ENCODE measurements at places on chromosomes 3 and 15.

GRCh38 chr3:58962040-58962651, 87.7 kb downstream of the CFAP20DC start:
- no peak for DNase-seq

- peak; percentile 25 for DNase-seq
Observed at GRCh38 chr3:13495921-13496723, 16.0 kb downstream of the HDAC11 start.

- DNase-seq, result no peak
Observed at GRCh38 chr15:48266024-48266689, 60.1 kb downstream of the SLC12A1 start.

- DNase-seq, result no peak
Observed at GRCh38 chr15:35330916-35331315, 215.0 kb downstream of the DPH6 start.

DNA sequence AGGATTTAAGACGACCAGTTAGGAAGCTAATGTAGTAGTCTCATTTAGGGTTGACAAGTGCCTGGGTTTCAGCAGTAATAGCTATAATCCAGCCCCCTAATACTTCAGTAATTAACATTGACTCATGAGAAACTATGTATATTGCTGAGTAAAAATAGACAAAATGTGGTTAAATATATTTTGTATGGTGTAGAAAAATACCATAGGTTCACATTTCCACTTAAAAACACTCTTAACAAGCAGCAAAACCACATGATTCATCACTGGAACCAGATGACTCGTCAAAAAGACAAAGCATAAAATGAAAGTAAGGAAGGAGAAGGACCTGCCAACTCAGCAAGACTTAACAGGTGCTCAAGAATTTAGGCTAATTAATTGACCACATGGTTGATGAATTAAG, 288.9 kb downstream of the EFHB start:
- DNase-seq, result no peak

GRCh38 chr3:187889601-187890404, 144.5 kb upstream of the BCL6 start:
- no peak for DNase-seq

DNA sequence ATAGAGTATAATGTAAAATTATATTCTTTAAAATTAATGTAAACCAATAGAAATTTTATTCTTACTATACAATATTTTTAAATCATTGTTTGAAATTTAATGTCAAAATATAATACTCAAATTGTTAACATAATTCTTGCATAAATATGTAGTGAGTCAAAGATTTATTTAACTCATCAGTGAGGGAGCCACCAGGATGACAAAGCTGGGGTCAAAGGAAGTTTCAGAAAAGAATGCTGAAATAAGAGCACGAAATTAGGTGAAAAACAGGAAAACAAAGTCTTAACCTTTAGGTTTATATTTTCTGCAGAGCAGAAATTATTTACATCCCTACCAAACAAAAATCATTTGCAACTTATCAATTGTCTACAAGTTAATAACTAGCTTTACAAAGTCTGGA, 74.1 kb downstream of the DIPK2A start:
- no peak for DNase-seq

GRCh38 chr15:73677146-73677607, 7.0 kb upstream of the CD276 start:
- DNase-seq, result peak; percentile 13

- DNase-seq, result no peak
Observed at GRCh38 chr3:13325892-13326443, 94.2 kb downstream of the NUP210 start.

GRCh38 chr3:141941093-141941492, 64.7 kb downstream of the ATP1B3 start:
- DNase-seq, result no peak

DNA sequence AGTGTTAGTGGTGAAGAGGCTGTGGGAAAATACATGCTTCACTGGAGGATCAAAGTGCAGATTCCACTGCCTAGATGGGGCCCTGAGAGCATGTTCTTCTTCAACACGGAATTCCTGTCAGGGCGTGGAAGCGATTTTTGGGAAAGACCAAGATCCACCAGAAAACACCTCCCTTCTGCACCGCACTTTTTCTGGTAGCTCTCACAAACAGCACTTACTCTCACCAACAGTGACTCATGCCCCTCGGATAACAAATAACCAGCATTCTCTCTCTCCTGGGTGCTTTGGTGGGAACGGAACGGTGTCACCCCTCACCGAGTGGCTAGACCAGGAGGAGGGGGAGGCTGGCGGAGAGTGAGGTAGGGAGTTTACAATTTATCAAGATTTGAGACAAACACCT, 40.1 kb downstream of the ADAMTSL3 start:
- no peak for DNase-seq

DNA sequence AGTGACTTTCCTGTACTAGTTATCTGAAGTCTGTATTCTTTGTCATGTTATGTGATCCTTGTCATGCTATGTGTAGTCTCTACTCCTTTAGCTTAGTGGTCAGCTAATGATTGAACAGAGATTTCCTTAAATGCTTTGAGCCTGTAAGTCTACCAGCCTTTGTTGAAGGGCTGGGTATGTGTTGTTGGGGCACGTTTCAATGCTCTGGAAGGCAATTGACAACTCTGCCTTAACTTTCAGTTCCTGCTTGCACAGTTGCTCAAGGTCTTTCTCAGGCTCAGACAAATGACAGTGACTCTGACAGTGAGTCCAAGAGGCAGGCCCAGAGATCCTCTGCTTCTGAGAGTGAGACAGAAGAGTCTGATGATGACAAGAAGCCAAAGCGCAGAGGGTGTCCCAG, 89.3 kb downstream of the CHD2 start:
- no peak for DNase-seq

GRCh38 chr15:38997841-38998240, 433.2 kb upstream of the RASGRP1 start:
- DNase-seq, result no peak

GRCh38 chr15:51869060-51869421, 39.6 kb downstream of the TMOD3 start:
- no peak for DNase-seq

DNA sequence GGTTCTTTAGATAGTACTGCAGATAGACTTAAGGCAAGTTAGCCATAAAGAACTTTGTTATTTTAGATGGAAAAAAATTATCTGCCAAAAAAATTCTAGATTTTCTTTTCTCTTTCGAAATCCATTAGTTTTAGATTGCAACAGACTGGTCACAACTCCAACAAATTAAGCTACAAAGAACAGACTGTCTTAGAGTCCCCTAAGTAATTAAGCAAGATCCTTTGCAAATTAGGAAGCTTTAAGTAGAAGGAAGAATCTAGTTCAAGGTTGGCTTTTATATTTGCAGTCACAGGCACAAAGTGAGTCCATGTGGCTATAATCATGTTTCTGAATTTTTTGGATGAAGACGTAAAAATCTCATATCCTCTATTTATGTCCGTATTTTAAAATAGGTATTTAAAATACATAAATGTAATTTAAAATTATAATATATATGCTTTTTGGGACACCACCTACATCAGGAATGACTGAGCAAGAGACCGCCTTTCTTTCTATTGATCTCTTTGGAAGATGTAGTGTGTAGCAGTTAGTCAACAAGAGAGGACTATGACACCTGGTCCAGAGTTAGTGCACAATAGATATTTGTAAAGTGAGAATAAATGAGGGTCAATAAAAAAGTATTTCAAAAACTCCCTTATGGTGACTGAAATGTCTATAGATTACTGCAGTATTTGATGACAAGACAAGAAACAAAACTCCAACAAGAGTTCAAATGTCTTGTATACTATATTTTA, 34.4 kb downstream of the TMEM45A start:
- DNase-seq, result no peak

GRCh38 chr3:52277071-52277964, 1.1 kb downstream of the WDR82 start:
- DNase-seq, result peak; percentile 58

- DNase-seq, result no peak
Observed at GRCh38 chr3:141625506-141625905, 112.6 kb upstream of the RNF7 start.

DNA sequence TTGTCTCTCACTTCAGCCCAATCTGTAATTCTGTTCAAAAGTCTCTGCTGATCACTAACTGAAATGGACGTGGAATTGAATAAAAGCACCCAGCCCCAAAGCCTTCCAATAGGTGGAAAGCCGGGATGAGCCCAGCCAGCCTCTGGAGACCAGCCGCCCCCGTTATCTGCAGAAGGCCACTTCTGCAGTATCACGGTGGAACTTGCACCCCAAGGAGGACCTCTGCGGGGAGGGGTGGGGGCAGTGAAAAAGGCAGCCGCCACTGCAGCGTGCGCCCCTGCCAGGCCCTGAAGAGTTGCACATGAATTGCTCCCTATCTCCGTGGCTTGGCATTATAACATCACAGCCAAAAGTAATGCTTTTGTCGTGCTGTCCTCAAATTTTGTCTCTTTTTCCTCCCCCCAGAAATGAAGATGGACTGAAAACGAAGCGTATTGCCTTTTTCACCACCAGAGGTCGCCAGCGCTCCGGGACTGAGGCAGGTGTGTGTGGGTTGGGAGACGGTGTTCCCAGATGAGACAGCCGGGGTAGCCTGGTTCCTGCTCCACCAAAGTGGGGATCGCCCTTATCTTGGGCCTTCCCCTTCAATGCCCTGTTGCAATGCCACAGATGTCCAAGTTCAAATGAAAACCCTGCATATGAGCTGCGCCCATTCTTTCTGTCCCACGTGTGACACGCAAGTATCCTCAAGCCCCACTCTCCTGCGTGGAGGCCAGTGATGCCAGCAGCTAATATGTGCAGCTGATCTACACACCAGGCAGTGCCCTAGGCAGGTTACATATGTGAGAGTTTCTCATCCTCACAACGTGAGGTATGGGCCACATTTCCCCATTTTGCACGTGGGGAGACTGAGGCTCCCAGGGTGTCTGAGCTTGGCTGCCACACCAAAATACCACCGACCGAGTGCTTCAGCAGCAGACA, 96.0 kb downstream of the LRRK1 start:
- DNase-seq, result peak; percentile 24

GRCh38 chr15:68666812-68667450, 88.1 kb downstream of the CORO2B start:
- no peak for DNase-seq

DNA sequence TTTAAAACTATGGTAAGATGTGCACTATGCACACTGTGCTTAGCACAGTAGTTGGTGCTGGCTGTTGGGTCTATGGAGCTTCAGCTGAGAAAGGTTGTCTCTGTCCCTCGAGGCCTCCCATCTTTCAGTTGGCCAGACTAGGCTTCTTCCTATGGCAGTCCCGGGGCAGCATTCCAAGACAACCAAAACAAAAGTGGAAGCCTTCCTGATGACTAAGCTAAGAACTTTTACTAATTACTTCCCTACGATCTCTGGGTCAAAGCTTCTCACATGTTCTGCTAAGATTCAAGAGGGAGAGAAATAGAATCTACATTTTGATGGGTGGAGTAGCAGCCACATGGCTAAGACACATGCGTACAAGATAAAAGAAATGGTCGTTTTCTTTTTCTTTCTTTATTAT, 342.8 kb downstream of the TUSC7 start:
- no peak for DNase-seq

DNA sequence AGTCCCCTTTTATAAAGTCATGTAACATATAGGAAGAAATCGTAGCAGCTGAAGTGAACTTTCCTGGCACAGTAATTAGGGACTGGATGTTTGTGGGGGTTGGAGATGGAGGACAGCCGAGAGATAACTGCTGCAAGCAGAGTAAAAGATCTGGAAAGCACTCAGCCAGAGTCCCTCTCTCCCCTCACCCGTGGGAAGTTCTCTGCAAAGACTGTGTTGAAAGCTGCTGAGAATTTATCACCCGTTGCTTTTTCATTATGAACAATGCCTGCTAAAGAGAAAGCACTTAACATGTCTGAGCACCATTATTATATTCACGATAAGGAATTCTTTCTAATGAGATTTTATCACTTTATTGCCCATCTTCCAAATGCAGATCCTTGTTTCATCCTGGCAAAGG, 248.8 kb downstream of the SHOX2 start:
- no peak for DNase-seq

DNA sequence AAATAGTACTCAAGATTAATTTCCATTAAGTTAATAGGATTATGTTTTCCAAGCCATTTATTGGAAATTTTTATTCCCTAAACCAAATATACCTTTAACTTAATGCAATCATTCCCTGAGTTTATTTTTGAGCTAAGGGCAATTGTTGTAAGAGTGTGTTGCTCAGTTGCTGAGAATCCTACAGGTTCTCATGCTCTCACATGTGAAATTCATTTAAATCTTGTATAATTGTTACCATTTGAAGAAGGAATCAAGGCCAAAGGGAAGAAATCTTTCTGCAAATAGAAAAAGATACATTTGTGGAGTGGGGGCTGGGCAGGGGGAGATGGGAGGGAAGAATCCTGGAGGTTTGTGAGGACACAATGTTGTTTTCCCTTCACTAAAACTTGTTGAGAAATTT, 202.7 kb upstream of the STRIT1 start:
- DNase-seq, result no peak

DNA sequence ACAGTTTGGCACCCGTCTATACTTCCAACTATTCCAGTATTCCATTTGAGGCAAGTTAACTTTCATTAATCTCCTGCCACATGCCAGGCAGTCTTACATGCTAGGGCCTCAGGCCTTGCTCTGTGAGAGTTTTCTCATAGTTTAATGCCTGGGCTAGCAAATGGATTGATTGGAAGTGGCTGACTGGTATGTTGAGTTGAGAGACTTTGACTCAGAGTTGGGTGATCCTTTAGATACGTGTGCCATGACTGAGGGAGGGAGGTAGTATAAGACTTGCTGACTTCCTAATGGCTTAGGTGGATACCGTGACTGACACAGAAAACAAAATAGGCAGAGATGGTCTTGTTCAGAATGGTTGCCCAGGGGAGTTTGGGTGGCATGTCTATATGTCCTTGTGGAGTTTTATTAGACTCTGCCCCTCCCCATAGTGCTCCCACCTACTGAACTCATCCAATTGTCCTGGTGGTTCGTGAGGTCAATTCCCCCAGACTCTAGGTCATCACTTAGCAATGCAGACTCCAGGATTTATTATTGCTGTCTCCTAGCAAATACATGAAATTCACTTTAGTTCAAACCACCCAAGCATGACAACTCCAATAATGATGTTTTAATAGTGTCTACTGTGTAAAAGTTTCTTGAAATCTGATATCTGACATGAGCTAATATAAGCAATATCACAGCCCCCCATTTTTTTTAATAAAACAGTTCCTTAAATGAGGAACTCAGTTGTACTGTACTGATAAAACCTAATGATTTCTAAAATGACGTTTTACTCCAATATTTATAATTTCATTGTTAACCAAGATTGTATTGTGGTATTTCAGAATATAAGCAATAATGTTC, 413.9 kb upstream of the MDFIC2 start:
- no peak for DNase-seq

DNA sequence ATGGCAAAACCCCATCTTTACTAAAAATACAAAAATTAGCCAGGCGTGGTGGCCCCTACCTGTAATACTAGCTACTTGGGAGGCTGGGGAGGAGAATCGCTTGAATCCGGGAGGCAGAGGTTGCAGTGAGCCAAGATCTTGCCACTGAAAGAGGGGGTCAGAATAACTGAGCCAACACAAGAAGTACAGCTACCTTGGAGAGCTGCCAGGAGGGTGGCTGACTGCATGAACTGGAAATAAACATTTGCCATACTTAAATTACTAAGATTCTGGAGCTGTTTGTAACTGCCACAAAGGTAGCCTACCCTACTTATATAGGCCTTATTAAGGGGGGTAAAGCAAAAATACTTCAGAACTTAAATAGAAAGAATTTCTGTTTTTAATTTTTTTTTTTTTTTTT, 15.4 kb upstream of the PIK3CB start:
- DNase-seq, result no peak
